ENCODE measurements at places on chromosomes 12 and 14. TPM values are rescaled to one million over a fixed set of nuclear protein-coding genes. Genes with fewer than 3 reads are reported as not detected.

DNA sequence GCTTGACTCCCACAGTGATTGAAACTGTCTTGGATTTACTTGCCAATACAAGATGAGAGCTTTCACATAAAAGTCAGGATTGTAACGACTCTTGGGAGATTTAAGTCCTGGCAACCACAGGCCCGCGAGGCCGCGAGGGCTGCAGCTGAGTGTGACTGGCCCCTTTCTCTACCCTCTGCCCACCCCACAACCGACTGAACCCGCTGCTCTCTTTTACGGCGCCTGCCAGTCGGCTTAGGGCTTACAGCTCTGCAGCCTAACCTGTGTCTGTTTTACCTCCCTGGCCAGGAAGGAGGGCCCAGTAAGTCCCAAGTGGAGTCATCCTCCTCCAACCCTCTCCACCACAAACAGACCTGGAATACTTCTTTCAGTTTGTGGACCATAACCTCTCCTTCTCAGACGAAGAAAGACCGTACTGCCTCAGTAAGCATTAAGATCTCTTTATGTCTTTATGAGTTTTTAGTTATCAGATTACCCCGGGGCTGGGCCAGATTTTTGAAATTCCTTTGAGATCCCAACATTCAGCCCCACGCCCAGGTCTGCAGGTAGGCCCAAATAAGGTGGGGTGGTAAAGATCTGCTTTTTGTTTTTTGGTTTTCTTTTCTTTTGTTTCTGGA, 12.6 kb upstream of the TIGAR start:
- DNase-seq: no peak

DNA sequence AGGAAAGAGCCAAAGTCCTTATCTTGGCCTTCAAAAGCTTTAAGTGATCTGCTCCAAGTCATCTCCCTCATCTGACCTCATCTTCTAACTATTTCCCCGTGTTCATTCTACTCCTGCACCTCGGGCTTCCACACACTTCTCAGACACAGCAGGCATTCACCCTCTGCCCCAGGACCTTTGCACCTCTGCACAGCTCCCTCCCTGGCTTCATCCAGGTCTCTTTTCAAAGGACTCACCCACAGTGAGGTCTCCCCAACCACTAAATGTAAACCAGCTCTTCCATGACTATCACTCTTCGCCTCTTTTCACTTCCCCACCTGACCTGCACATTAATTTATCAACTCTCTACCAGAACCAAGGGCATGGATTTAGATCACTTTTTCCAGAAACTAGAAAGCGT, 161.8 kb downstream of the PIWIL1 start:
- no peak for DNase-seq

Gene KCNJ8
- 32.5 TPM for total RNA-seq

Gene HOTAIR
- total RNA-seq: not detected

GRCh38 chr12:4275870-4276301, 2.3 kb downstream of the CCND2 start:
- DNase-seq: no peak

GRCh38 chr12:31234053-31234840, 91.7 kb downstream of the SINHCAF start:
- no peak for DNase-seq

Gene AQP6
- not detected for total RNA-seq

Gene LTB4R
- total RNA-seq: 16.7 TPM

GRCh38 chr12:99810718-99811593, 163.4 kb downstream of the GARIN6 start:
- DNase-seq: no peak

GRCh38 chr14:99166506-99166905, 105.5 kb downstream of the BCL11B start:
- DNase-seq: no peak

Measured in omental fat pad (tissue), 4 donors.